HTR-8/SVneo (cell line): ENCODE measurements at places on chromosomes 2 and 18.
A peak's percentile ranks its signal among the peaks of the same experiment; 100 is the strongest.

DNA sequence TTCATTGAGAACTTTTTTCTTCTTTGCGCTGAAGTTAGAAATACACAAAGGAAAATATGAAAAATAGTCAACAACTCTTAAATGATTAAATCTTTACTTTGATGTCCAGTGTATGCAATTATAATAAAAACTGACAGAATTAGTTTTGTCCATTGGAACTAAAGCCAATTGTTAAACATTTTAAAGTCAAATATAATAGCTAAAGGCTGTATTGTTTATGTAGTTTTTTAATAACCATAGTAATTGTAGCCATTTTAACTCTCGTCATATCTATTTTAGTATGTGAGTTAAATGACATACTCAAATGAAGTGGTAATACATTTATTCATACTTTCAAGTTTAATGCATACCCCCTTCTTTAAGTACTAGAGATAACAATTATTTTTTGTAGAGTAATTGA lies 4.7 kb upstream of the COBLL1 start:
- no peak for DNase-seq

- DNase-seq: no peak
Measured at GRCh38 chr2:71705171-71705960, 252.0 kb downstream of the DYSF start.

DNA sequence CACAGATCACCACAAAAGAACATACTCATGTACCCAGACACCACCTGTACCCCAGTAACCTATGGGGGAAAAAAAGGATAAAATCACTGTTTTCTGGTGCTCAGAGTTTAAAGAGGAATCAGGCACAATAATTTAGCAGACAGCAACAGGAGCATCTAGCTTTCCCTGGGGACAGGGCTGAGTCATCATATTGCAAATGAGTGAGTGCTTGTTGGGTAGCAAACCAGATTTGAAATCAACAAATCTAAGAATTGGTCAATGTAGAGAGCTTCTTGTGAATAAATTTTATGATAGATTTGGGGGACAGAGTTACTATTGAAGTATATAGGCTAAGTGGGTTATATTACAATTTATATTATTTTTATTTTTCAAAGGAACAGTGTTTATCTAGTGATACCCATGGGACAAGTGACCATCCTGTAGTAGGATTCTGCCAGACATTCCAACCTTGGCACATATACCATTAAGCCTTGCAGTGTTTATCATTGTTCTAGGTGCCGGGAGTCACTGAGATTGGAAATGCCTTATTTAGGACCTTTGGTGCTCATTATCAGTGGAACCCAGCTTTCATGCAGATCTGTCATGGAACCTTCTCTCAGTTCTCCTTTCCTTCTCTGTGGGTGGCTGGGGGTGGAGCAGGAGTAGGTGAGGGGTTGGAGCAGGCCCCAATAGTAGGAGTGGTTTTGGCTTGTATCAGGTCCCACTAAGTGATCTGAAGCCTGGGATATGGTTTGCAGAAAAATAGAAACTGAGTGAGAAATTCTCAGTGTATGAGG lies 117.2 kb downstream of the CERS6 start:
- no peak for DNase-seq

DNA sequence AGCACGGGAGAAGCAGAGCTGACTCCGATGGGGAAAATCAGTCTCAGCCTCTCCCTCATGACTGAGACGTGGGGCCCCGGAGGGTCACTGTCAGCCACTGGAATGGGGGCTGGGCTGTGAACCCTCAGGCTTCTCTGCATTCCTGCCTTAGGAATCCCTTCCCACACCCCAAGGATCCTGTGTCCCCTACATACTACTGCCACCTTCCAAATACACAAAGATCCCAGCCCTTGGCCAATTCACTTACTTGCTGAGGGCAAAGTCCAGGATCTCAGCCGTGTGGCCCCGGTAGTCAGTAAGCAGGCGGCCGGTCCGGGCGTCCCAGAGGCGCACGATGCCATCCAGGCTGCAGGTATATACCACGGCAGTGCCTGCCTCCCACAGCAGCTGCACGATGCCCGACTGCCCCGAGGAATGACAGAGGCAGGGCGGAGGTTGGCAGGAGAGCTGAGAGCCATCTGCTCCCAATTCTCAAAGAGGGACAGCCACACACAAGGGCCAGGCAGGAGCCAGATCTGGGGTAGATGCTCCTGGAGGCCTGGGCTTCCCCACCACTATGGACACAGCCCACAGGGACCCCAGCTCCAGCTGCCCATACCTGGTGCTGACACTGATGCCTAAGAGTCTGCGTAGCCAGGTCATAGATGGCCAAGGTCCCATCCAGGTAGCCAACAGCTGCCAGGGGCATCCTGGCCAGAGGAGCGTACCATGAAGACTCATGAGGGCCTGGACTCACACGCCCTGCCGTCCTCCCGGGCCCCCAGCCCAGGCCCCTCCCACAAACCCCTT lies 4.2 kb downstream of the GPBAR1 start:
- DNase-seq: no peak

- no peak for DNase-seq
Measured at GRCh38 chr2:100692906-100693305, 127.0 kb upstream of the NPAS2 start.

- DNase-seq: no peak
Measured at GRCh38 chr18:2070631-2071030, 500.7 kb downstream of the METTL4 start.

DNA sequence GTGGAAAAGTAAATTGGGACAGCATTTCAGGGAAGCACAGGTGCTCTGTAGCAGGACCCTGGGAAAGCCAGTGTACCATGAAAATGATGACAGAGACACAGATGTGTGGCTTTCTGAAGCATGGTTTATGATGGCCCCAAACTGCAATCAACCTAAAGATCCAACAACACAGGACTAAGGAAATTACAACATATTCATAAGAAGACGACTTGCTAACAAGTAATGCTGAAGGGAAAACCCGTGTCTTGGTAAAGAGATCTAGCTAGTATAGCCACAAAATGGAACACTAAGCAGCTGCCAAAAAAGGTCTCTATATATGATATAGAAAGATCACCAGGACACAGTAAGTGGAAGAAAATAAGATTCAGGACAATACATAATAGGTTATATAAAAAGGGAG lies 53.2 kb downstream of the UXS1 start:
- DNase-seq: no peak

GRCh38 chr18:76943542-76944339 lies 121.4 kb downstream of the ZNF236 start:
- no peak for DNase-seq

DNA sequence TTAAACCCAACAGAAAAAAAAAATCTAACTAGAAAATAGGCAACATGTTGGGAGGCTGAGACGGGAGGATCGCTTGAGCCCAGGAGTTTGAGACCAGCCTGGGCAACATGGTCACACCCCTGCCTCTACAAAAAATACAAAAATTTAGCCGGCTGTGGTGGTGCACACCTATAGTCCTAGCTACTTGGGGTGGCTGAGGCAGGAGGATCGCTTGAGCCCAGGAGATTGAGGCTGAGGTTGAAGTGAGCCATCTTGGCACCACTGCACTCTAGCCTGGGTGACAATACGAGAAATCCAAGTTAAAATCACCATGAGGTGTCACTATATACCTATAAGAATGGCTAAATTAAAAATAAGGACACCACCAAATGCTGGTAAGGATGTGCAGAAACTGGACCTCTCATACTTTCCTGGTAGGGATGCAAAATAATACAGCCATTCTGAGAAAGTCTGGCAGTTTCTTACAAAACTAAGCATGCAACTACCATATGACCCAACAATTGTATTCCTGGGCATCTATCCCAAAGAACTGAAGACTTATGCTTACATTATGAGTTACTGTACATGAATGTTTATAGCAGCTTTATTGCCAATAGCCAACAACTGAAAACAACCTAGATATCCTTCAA lies 2.2 kb downstream of the SEPTIN10 start:
- DNase-seq: no peak

GRCh38 chr2:7032371-7032770 lies 115.2 kb downstream of the RNF144A start:
- no peak for DNase-seq

- DNase-seq: no peak
Measured at GRCh38 chr18:28650860-28651259, 473.9 kb upstream of the CDH2 start.

- DNase-seq: no peak
Measured at GRCh38 chr2:61878761-61879160, 9.7 kb downstream of the CCT4 start.

DNA sequence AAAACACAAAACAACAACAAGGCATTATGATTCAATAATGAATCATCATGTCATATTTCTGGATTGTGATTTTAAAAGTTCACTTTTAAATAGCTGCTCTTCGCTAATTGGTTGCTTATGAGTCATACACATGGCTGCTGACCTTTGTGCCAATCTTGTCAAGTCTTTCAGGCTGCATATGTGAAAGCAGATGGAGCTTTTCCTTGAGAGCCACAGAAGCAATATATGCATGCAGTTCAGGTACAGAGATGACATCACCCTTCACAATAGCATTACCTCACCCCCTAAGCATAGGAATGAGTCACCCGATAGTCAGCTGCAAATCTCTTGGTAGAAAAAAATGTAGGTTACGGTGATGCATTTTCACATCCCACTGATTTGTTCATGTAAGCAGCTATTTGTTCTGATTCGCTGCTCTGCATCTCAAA lies 27.2 kb downstream of the EIF2AK3 start:
- peak; percentile 88 for DNase-seq

- no peak for DNase-seq
Measured at GRCh38 chr2:225276207-225276606, 123.3 kb upstream of the NYAP2 start.

GRCh38 chr2:9220201-9220600 lies 13.6 kb downstream of the ASAP2 start:
- no peak for DNase-seq

GRCh38 chr2:37794717-37795116 lies 123.3 kb upstream of the CDC42EP3 start:
- DNase-seq: no peak

DNA sequence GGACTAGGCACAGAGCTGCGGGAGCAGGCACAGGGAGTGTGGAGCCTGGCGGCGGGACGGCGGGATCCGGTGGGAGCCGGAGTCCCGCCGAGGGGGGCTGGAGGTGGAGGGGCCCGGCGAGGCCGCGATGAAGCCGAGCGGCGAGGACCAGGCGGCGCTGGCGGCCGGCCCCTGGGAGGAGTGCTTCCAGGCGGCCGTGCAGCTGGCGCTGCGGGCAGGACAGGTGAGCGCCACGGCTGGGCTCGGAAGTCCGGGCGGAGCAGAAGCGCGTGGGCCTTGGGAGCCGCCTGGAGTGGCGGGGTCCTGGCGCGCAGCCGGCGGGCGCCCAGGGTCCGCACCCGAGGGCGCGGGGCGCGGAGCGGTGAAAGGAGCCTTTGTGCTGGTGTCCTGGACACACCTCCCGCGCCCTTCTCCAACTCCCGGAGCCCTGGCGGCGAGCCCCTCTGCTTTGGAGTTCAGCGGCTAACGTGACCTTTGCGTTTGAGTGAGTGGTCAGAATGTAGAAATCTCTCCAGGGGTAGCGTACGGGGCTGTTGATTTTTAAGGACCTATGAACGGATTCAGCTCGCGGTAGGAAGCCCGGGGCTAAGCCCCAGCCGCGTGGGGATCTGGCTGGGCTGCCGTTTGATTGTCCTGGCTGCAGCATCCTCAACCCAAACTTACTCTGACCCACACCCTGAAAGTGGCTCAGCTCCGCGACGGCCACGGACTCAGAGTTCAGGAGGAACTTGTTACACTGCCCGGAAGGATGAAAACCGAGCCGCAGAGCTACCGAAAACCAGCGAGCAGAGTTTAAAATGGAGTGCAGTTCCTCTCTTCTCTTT lies 448 bp downstream of the IMPA2 start:
- DNase-seq: no peak

DNA sequence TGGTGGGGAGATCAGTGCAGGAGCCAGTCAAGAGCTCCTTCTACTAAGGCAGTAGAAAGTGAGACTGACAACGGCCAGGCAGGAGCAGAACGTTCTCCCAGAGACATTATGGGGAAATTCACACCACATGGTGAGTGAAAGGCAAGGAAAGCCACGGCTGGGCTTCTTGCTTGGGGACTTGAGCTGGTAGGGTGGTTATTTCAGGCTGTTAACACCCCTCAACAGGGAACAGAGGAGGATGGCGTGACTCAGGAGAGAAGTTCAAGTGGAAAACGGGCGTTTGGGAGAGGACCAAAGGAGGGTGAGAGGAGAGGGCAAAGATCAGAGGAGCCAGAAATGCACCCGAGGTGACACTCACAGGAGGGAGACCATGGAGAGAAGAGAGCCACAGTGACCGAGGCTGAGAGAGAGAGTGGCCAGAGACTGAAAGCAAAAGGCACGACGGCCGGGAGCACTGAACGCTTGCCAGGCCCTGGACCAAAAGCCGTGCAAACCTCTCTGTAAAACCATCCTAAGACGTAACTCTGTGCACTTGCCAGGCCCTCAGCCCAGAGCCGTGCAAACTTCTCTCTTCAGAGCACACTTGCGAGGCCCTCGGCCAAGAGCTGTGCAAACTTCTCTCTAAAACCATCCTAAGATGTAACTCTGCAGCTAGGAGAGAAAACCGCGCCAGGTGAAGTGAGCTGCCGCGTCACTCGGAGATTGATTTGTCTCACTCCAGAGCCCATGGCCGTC lies 7.7 kb downstream of the TPO start:
- no peak for DNase-seq

DNA sequence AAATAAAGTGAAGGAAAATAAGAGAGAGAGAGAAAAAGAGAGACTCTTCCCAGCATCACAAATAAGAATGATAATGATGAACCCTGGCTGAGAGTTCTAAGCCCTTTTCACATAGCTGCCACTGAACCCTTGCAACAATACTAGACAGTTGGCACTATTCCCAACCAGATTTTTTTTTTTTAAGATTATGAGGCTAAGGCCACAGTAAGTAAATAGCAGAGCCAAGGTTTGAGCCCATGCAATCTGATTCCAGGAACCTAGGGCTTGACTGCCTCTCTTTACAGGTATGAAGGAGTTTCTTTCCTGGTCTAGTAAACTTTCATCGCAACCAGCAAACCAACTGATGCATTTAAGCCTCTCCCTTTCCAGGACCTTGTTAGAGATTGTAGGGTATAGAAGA lies 424.6 kb downstream of the NCKAP5 start:
- no peak for DNase-seq

DNA sequence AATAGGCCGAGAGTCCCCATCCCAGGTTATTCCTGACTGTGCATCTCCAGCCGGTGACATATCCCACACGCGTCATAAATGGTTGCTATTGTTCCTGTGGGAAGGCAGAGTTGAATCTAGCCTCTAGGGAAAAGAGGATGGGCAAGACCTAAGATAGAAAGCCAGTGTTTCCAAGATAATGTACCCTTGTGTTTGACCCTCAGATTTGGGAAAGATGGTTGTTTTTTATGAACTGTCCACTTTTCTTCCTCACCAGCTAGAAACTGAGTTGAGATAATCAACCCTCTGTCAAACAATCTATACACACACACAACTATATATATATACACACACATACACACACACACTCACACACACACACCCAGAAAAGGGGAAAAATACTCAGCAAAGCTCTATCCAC lies 131.0 kb downstream of the PRKCE start:
- no peak for DNase-seq
